AML-193 (cell line): ENCODE measurements at places on chromosomes 5 and 9.
A peak's percentile ranks its signal among the peaks of the same experiment; 100 is the strongest.

DNA sequence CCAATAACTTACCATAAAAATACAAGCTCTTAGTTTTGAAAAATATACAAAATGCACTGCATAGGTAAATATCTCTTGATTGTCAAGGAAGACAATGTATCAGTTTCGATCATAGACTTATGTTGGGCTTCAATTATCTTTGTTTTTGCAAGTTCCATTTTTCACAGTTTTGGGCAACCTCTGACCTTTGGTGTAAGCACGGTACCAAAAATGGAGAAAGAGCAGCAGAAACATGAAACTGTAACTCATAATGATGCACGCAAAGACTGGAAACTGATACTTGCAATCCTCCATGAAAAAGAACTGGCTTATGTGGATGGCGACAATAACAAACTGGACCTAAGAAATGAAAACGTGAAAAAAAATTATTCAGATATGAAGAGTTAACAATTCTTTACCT, 54.5 kb upstream of the DEPDC1B start:
- no peak for DNase-seq

DNA sequence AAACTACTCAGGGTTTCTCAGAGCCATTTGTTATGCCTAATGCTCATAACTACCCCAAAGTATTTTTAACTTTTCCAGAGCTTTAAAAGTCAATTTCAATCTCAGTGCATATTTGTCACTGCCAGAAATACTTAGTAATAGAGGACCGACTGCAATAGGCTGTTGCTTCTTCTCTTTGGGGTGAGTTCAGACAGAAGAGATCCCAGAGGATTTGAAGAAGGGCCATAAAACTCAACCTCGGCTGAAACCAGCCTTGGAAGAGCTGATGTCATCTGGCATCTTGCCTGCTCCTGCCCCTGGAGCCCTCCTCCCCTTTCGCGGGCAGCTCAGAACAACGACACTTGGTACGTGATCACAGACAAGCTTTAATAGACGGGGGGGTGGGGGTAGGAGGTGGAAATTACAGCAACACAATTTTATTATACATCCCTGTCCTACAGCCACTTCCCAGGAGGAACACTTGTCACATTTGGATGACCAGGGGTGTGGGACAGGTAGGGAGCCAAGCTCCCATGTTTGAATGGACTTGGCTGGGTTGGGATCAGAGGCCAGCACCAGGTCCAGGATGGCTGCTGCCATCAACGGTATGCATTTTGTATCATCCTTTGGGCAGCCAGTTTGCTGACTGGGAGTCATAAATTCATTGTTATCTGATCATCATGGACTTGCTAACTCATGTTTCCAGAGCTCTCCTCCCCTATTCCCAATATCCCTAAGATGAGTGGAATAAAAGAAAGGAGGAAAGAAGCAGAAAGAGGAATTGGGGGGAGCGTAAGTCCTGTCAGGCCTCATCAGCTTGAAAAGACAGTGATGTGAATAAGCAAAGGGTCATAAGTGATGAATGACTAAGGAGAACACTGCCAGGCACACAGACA, 186.6 kb upstream of the PANK3 start:
- no peak for DNase-seq

- DNase-seq, result no peak
These were observed 258.8 kb upstream of the ZNF608 start for GRCh38 chr5:125005266-125005665.

- DNase-seq, result no peak
These were observed 74.6 kb downstream of the MRPL36 start for GRCh38 chr5:1724822-1725602.

- no peak for DNase-seq
These were observed 41.8 kb downstream of the GRAMD2B start for GRCh38 chr5:126464959-126465358.

DNA sequence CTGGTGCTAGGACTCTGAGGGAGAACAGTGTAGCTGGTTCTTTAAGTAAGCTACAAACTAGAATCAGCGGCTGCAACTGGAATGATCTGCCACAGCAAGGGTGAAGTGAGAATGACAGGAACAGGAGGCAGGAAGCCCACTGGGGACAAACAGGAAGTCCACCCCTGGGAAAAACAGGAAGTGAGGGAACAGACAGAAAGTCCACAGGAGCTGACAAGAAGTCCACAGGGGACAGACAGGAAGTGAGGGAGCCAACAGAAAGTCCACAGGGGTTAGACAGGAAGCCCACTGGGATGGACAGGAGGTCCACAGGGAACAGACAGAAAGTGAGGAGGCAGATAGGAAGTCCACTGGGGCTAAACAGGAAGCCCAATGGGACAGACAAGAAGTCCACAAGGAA, 15.5 kb downstream of the ADAMTS16 start:
- no peak for DNase-seq

DNA sequence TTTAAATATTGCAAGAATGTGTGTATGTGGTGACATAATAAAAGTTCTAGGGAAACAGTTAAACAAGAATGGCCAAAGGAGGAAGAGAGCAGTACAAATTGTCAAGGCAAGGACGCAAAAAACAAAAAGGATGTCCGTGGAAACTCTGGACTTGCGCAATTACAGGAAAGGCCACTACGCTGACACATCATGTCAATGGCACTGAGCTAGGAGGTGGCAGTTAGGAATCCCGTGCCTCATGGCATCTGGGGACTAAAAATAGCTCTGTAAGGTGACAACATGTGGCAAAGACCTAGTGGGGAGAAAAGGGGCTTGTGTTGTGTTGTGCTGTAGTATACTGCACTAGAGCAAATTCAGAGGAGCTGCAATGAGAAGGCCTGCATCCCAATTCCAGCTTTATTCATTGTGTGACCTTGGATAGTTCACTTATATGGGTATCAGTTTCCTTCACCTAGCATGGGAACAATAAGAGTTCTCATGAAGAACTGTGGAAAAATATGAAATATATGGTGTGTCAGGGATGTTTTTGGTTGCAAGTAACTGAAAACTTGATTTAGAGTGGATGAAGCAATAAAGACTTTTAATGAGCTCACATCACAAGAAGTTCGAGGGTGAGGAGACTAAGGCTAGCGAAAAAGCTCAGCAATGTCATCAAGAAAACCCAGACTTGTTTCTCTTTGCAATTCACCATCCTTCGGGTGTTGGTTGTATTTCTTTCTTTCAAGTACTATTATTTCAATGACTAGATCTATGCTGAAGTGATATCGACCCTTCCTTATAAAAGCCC, 124.1 kb upstream of the STC2 start:
- peak; percentile 93 for DNase-seq

- DNase-seq, result no peak
These were observed 518.1 kb downstream of the CSNK1G3 start for GRCh38 chr5:124030043-124030491.
